Islet precursor cell (in vitro differentiated cells): ENCODE measurements at places on chromosomes 4 and X.
A peak's percentile ranks its signal among the peaks of the same experiment; 100 is the strongest.

GRCh38 chrX:15563056-15563455 lies 37.7 kb downstream of the ACE2 start:
- DNase-seq = no peak

- no peak for DNase-seq
Measured at GRCh38 chrX:152925835-152926234, 28.0 kb downstream of the ZNF185 start.

DNA sequence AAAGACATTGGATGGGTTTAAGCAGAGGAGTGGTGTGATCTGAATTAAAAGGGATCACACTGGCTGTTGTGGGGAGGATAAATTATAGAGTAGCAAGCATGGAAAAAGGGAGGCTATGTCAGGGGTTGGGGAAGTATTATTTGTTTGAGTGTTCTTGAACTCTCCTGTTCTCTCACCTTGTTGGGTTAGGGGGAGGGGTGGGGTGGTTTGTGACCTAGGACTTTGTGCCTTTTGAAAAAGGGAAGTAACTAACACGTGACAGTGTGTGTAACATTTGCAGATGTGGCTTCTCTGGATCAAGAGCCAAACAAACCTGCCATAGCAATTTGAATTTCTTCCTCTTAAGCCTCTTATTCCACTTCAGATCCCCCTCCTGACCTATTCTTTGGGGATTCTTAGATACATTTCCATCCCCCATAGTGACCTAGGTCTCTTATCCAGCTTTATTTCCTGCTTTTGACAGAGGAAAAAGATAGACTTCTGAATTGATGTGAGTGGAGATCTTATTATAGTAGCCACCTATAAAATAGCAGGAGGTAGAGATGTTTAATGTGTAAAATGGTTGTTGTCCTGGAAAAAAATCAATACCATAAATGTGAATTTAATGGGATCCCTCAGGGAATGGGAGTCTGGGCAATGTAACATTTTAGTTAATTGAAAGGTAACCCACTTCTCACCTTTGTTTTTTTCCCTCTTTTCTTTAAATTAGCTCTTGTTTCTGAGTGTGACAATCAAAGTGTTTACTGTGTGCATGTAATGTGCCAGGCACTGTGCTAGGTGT lies 120.4 kb downstream of the CT47B1 start:
- DNase-seq = no peak

GRCh38 chrX:119579414-119579813 lies 5.1 kb downstream of the UBE2A start:
- no peak for DNase-seq

DNA sequence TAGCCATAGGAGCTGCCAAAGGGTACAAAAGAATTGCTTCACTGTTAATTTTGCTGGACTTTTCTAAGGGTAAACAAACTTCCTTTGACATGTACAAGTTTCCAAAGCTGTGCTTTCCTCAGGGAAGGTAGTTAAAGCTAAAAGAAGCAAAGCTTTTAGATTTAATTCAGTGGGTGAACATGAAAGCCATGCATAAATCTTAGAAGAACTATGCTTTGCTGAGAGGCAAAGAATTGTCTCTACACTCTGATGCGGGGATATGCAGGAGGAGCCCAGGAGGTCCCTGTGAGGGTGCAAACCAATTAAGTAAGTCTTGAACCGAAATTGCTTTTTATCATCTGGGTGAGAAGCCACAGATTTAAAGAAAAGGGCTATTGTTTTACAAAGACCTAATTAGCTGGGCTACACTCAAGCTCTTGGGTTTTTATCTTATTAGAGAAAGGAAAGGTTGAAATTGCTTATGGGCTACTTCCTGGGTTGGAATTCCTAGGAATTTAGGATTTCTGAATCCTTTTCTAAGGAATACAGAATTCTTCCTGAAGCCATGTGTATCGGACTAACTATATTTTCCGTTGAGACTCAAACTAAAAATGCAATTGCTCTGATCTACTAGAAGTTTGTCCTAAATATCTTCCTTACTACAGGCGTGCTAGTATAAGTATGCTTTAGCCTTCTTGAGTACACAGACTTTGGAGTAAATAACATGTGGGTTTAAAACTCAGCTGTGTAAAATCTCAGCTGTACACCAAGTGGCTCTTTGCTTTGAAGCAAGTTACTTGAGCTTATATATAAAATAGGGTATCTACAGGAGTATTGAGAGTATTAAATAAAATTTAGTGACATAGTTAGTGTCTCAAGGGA lies 188.4 kb upstream of the ANK2 start:
- DNase-seq = no peak

GRCh38 chr4:102439236-102439614 lies 61.9 kb upstream of the NFKB1 start:
- DNase-seq = no peak

- no peak for DNase-seq
Measured at GRCh38 chr4:81905971-81906370, 434.3 kb upstream of the RASGEF1B start.

GRCh38 chrX:129755779-129756650 lies 17.2 kb downstream of the XPNPEP2 start:
- DNase-seq = no peak

- no peak for DNase-seq
Measured at GRCh38 chrX:45164021-45164621, 36.6 kb downstream of the DIPK2B start.

GRCh38 chrX:153999359-154000037 lies 20.2 kb downstream of the IRAK1 start:
- peak; percentile 52 for DNase-seq

DNA sequence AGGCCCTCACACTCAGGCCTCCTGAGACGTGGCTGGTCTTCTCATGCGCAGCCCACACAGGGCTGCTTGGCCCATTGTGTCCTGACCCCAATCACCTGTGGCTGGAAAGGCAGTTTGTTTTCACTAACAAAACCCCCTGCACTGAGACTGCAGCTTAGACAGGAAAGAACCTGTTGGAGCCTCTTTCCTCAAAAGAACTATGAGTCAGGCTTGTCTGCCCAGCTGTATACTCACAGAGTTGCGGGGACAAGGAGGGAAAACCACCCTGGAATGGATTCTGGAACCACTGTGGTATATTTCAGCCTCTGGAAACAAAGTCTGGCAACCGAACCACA lies 5.2 kb upstream of the TMEM156 start:
- DNase-seq = peak; percentile 63

DNA sequence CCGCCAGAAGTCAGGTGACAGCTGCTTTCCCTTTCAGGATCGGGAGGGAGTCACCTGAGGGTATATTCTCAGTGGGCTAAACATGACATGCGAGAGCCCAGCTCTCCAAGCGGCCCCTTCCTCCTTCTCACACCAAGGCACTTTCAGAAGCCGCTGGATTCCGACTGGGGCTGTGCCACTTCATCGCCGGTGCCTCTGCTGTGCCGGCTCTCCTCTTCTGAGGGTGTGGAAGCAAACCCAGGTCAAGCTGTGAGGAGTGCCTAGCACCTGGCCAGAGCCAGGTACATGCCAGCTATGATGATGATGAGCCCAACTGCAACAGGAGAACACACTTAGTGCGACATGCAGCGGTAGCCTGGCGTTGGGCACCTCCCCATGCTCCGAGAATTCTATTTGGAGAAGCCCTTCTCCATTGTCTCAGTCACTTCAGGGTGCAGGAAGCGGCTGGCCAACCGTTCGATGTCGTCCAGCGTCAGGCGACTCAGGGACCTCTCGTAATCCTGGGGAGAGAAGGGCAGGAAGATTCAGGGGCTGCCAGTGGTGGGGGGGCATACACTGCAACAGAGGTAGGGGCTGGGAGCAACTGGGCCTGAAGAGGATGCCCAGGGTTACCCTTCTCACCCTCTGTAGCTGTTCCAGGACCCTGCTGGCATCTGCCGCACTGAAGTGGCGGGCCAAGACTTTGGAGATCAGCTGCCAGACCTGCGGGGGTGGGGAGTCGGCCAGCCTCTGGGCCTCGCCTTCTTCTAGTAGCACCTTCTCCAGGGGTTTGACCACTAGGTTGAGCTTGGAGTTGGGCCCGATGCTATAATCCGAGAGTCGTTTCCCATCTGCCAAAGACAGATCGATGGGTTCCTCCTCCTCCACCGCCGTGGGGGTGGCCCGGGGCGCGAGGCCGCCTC lies 1.0 kb downstream of the UBL4A start:
- no peak for DNase-seq

GRCh38 chr4:110472583-110473329 lies 3.2 kb upstream of the ENPEP start:
- peak; percentile 75 for DNase-seq

DNA sequence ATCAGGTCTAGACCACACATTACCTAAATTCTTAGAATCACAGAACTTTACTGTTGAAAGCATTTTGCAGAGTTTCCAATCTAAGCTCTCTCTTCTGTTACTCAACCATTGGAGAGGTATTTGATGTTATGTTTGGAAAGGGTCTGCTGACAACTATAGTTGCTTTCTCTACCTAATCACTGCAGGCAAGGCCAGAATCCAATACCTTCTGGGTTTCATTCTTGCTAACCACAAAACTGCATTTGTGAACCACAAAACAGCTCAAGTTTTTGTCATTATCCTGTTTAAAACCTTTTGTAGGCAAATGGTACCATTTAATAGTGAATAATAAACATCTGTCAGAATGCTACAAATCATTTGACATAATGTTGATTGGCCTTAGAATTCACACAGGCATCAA lies 380.1 kb downstream of the GASK1B start:
- no peak for DNase-seq
